ENCODE measurements at places on chromosomes 5 and 9.

DNA sequence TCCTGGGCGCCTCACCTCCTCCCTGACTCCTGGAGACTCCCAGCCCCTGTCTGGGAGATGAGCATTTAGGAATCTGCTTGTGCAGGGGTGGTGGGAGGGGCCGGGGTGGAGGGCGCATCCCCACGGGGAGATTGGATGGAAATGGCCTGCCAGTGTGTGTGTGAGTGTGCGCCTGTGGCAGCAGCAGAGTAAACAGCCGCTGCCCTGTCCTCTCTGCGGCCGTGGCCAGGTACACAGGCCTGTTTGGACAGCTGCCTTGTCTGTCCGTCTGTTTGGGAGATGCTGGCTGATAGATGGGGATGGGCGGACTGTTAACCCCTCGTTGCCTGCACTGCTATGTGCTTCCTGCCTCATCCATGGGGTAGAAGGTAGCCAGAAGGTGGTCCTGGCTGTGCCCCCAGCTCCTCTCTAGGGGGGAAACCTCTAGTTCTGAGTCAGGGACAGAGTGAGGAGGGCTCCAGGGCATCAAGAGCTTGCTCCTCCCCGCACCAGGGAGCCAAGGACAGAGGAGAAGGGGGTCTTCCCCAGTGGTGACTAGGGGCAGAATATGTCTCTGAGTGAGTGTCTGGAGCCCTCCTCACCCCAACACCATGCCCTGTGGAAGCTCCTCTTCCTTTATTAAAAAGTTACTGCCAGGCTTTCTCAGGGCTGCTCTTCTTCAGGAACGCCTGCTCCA, 60.1 kb downstream of the LMX1B start:
- no peak overlapping the region for H3K4me3 ChIP-seq
- no peak overlapping the region for H3K27ac ChIP-seq
- DNase-seq, result no peak
- H3K4me1 ChIP-seq, result peaks cover 3% of the 10 kb centered on the region
- peaks cover 3% of the 10 kb centered on the region for H3K36me3 ChIP-seq

DNA sequence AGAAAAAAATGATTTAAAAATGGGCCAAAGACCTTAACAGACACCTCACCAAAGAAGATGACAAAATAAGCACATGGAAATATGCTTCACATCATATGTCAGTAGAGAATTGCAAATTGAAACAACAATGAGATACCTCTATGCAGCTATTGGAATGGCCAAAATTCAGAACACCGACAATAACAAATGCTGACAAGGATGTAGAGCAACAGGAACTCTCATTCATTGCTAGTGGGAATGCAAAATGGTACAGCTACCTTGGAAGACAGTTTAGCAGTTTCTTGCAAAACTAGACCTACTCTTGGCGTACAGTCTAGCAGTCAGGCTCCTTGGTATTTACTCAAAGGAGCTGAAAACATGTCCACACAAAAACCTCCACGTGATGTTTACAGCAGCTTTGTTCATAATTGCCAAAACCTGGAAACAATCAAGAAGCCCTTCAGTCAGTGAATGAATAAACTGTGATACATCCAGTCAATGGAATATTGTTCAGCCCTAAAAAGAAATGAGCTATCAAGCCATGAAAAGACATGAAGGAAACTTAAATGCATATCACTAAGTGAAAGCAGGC, 10.5 kb upstream of the MVB12B start:
- no peak overlapping the region for H3K27ac ChIP-seq
- peaks cover 5% of the 10 kb centered on the region for H3K4me1 ChIP-seq
- DNase-seq, result no peak
- no peak overlapping the region for H3K4me3 ChIP-seq
- H3K36me3 ChIP-seq, result no peaks in the 10 kb centered on the region

GRCh38 chr5:35317586-35317985, 87.3 kb upstream of the PRLR start:
- peaks cover 4% of the 10 kb centered on the region for H3K27me3 ChIP-seq
- H3K36me3 ChIP-seq, result no peaks in the 10 kb centered on the region
- H3K27ac ChIP-seq, result no peak overlapping the region

GRCh38 chr9:37987467-37987981, 81.5 kb downstream of the SHB start:
- H3K4me1 ChIP-seq, result peaks cover 2% of the 10 kb centered on the region
- no peaks in the 10 kb centered on the region for H3K36me3 ChIP-seq
- H3K27ac ChIP-seq, result no peak overlapping the region
- H3K4me3 ChIP-seq, result no peak overlapping the region
- no peak for DNase-seq
- no peaks in the 10 kb centered on the region for H3K27me3 ChIP-seq

- peaks cover 10% of the 10 kb centered on the region for H3K27me3 ChIP-seq
- no peak overlapping the region for H3K27ac ChIP-seq
- H3K36me3 ChIP-seq, result no peaks in the 10 kb centered on the region
- no peak for DNase-seq
- no peak overlapping the region for H3K4me3 ChIP-seq
These were observed 33.4 kb downstream of the TMEM252 start for GRCh38 chr9:68507130-68507805.

DNA sequence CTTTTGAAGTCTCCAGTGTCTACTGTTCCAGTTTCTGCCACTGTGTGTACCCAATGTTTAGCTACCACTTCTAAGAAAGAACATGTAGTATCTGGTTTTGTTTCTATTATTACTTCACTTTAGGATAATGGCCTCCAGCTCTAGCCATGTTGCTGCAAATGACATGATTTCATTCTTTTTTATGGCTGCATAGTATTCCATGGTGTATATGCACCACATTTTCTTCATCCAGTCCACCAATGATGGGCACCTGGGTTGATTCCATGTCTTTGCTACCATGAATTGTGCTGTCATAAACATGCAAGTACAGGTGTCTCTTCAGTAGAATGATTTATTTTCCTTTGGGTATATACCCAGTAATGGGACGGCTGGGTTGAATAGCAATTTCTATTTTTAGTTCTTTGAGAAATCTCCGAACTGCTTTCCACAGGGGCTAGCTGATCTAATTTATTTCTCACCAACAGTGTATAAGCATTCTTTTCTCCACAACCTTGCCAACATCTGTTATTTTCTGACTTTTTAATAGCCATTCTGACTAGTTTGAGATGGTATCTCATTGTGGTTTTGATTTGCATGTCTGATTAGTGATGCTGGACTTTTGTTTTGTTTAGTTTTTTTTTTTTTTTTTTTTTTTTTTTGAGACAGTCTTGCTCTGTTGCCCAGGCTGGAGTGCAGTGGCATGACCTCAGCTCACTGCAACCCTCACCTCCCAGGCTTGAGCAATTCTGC, 68.9 kb downstream of the WDR41 start:
- DNase-seq, result no peak
- no peaks in the 10 kb centered on the region for H3K4me1 ChIP-seq
- H3K27me3 ChIP-seq, result no peaks in the 10 kb centered on the region

- H3K27ac ChIP-seq, result no peak overlapping the region
- no peaks in the 10 kb centered on the region for H3K27me3 ChIP-seq
- no peaks in the 10 kb centered on the region for H3K36me3 ChIP-seq
- no peak for DNase-seq
These were observed 865.4 kb downstream of the TLE4 start for GRCh38 chr9:80437091-80437640.

DNA sequence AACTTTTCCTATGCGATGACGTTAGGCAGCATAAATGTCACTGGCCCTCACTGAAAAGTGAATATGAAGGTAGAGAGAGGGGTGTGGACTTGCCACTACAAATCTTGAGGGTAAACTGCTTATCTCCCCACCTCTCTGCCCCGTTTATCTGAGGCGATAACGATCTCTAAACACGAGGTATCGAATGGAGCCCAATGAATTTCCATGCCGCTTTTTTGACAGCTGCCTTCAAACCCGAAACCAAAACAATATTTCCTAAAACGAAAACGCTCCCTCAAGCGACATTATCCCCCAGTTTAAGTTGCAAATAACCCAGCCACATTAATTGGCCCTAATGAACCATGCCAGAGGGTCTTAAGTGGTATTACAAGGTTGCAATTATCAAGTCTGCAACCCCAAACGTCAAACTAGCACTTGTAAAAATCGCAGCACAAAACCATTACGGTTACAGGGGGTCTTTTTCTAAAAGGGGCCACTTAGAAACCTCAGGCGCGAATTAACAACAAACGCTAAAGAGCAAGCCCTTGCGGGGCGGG, 1.4 kb downstream of the NR3C1 start:
- DNase-seq, result no peak
- peak overlapping the region; percentile 83 for H3K4me3 ChIP-seq
- peaks cover 22% of the 10 kb centered on the region for H3K36me3 ChIP-seq
- H3K27me3 ChIP-seq, result no peaks in the 10 kb centered on the region

All from naive thymus-derived CD8-positive, alpha-beta T cell (primary cell).